Breast epithelium (tissue), 4 donors: ENCODE measurements at places on chromosomes 2 and 18.

DNA sequence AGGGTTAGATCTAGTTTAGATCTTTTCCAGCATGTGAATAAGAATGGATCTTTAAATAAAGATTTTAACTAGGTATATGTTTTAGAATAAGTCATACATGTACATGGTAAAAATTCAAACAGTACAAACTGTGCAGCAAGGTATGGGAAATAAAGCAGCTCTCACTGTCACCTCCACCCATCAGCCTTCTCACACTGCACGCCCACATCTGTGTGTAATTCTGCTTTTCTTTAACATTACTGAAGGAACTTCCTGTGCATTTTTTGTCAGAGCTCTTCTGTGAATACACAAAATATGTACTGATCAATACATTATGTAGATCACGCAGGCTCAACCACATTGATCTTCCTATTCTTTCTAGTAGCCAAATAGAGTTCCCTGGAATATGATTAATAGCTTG is 3.4 kb downstream of the CASP8 start:
- H3K27me3 ChIP-seq = no peaks in the 10 kb centered on the region
- no peak overlapping the region for H3K4me3 ChIP-seq
- H3K27ac ChIP-seq = no peak overlapping the region
- DNase-seq = no peak
- no peaks in the 10 kb centered on the region for H3K36me3 ChIP-seq

GRCh38 chr2:98730053-98730706 is 752 bp downstream of the MGAT4A start:
- DNase-seq = peak; percentile 54
- no peaks in the 10 kb centered on the region for H3K36me3 ChIP-seq
- H3K27me3 ChIP-seq = no peaks in the 10 kb centered on the region
- peaks cover 5% of the 10 kb centered on the region for H3K4me1 ChIP-seq
- H3K27ac ChIP-seq = peak overlapping the region; percentile 90

GRCh38 chr18:74856928-74857327 is 259.3 kb downstream of the ZNF407 start:
- no peaks in the 10 kb centered on the region for H3K4me1 ChIP-seq
- no peak for DNase-seq
- no peaks in the 10 kb centered on the region for H3K36me3 ChIP-seq
- no peak overlapping the region for H3K4me3 ChIP-seq
- no peaks in the 10 kb centered on the region for H3K27me3 ChIP-seq
- no peak overlapping the region for H3K27ac ChIP-seq

- H3K4me3 ChIP-seq = no peak overlapping the region
- H3K4me1 ChIP-seq = no peaks in the 10 kb centered on the region
- no peaks in the 10 kb centered on the region for H3K27me3 ChIP-seq
- no peak for DNase-seq
- no peaks in the 10 kb centered on the region for H3K36me3 ChIP-seq
These were observed 223.0 kb downstream of the NBAS start for GRCh38 chr2:15337996-15338666.

DNA sequence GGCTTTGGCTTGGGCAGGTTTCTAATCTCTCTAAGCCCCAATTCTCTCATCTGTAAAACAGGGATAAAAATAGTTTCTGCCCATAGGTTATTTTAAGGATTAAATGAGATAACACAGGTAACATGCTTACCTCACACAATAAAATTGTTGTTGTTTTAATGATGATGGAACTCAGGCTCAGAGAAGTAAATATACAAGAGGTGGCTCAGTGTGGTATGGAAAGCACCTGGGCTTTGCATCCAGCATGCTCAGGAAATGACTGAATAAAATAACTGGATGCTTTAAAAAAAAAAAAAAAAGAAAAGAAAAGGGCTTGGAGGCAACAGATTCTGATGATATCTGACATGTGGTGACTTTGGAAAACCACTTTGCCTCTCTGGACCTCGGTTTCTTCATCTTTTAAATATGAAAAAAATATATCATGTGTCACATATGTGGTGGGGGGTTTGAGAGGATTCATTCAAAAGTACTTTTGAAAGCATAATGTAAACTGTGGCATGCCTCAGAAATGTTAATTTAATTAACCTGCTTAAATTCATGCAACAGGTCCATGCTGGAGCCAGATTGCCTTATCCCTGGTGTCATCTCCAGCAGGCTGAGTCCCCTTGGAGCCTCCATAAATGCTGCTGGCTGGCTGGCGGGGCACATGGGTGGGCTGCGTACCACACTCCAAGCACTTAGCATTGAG is 112.8 kb upstream of the CDC42EP3 start:
- no peaks in the 10 kb centered on the region for H3K36me3 ChIP-seq
- DNase-seq = no peak
- no peak overlapping the region for H3K4me3 ChIP-seq
- no peak overlapping the region for H3K27ac ChIP-seq

- no peak overlapping the region for H3K4me3 ChIP-seq
- no peak overlapping the region for H3K27ac ChIP-seq
- no peaks in the 10 kb centered on the region for H3K27me3 ChIP-seq
- H3K36me3 ChIP-seq = no peaks in the 10 kb centered on the region
These were observed 30.3 kb downstream of the SULT1C4 start for GRCh38 chr2:108407864-108408729.
